ENCODE measurements at places on chromosomes 3 and 15. TPM values are rescaled to one million over a fixed set of nuclear protein-coding genes. Genes with fewer than 3 reads are reported as not detected.
A peak's percentile ranks its signal among the peaks of the same experiment; 100 is the strongest.

DNA sequence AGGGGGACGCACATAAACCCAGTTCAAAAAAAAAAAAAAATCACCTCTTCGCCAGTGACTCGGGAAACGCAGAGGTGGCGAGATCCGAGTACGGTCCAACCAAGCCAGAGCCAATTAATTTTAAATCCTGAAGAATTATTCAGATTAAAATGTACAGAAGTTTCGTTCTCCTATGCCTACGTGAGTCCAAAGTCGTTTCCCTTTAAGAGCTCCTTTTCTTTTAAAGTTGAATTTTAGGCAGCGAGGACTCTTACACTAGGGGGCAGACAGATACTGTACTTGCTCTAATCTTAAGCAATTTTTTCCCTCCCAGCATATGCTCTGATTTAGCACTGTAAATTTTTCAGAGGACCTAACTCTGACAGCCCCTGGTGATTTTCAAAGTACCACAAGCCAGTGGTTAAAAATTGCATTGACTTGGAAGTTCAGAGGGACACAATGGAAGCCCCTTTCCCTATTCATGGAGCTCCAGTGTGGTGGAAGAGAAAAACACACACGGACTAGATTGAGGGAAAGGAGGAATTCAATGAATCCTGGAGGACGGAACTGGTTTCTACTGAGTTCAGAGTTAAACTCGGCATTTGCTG is 3.3 kb upstream of the NR2F2 start:
- DNase-seq, result peak; percentile 61

GRCh38 chr3:123202451-123202850 is 708 bp downstream of the SEC22A start:
- no peak for DNase-seq

DNA sequence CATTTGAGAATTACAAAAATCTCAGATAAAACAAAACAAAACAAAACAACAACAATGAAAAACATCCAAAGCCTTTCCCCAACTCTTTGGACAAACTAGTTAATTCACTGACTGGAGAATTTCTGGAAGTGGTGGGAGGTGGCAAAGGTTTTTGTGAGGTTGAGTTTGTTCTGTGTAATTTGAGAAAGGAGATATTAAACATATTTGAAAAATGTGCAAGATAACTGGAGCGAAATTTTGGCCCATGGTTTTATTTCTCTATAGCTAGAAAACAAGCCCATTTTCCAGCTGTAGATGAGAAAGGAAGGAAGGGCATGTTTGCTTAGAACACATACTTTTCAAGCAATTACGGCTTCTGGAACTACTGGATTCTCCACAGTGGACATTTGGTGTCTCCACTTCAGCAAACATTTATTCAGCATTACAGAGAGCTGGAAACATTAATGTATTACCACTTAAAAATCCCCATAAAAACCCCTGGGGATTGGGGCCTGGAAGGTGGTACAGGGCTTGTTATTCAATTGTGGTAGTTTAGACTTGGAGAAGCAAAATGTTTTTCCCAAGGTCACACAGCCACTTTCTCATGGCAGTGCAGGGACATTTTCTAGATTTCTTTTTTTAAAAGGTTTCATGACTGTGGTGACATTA is 135.8 kb downstream of the THSD4 start:
- DNase-seq, result no peak

DNA sequence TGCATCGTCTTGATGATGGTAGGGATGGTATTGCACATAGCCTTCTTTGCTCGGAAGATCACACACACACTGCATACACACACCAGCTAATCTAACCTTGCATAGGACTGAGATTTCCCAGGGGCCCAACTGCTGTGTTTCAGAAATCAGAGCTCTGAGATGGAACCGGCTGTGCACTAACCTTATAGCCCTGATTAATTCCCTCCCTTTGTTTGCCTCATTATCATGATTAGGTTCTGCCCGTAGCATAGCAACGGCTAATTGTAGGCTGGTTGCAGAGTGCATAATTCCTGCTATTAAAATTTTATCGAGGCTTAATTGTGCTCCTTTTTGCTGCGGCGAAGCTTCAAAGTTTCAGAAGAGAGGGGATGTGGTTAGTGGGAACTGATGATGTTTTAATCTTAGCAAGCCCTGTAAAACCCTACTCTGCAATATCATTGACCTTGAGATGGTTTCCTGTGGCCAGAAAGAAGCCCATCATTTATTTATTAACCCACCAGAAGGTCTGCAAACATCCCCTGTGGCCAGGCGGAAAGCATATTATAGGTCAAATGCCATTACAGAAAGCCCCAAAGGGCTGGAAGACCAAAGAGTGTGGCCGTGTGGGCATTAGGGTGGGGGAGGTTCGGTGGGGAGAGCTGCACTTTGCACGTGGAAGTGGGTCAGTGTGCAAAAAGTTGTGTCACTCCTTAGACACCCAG is 56.2 kb upstream of the GLCE start:
- DNase-seq, result peak; percentile 73

DNA sequence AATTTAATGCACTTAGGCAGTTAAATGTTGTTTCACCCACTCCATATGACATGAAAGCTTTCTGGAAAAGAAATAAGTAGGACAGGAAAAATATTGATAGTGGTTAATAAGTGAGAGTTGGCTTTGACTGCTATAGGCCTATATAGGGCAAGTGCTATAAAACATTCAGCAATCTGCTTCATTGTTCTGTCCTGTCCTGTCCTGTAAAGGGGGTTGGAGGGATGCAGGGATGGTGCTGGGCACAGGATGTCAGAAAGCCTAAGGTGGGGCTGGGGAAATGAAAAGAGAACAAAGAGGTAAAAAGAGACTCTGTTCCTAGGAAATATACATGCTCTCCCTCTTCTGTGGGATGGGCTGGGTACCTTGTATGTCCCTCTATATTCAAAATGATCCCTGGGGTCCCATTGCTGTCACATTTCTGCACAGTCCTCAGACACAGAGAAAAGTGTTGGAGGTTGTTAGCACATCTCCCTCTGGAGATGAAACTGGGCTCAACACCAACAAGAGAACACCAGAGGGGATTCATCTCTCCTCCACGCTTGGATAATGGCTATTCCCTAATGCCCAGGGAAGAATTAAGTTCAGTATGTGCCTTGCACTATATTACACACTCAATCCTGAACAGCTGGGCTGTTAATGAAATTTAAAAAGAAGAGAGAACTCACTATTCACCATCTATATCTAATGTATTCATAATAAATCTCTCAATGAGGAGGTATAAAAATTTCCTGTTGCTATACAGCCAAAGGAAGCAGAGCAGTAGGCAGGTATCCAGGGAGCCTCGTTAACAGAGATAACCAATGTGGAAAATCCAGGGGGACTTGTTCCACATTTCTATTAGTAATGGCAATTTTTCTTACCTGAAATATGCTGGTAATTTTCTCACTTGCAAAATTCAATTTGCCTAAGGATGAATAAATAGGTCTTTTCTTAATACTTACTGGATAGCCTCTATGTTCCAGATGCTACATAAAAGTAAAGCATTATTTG is 108.1 kb upstream of the ZBED2 start:
- no peak for DNase-seq

GRCh38 chr15:72801590-72802325 is 18.2 kb upstream of the ADPGK start:
- DNase-seq, result no peak

Gene MASP1
- polyA plus RNA-seq, result not detected

Gene TP63
- polyA plus RNA-seq, result 9.4 TPM

Gene RSL24D1
- polyA plus RNA-seq, result 132 TPM

Gene CCR9
- polyA plus RNA-seq, result 0.73 TPM

Data from GM12878 (cell line).